Vagina (tissue), 2 donors: ENCODE measurements at places on chromosomes 1 and 21. TPM values are rescaled to one million over a fixed set of nuclear protein-coding genes. Genes with fewer than 3 reads are reported as not detected.

The AGT gene
- total RNA-seq = 9.6 TPM

- no peaks in the 10 kb centered on the region for H3K36me3 ChIP-seq
- no peaks in the 10 kb centered on the region for H3K27me3 ChIP-seq
- H3K4me3 ChIP-seq = peak overlapping the region; percentile 25
- H3K4me1 ChIP-seq = peaks cover 28% of the 10 kb centered on the region
Observed at GRCh38 chr21:29155118-29155932, 24.9 kb downstream of the MAP3K7CL start.

The ADGRB2 gene
- total RNA-seq = 3.9 TPM

The OPRD1 gene
- total RNA-seq = 2.2 TPM
